Skeletal muscle cell (primary cell): ENCODE measurements at places on chromosomes 13 and 19.

DNA sequence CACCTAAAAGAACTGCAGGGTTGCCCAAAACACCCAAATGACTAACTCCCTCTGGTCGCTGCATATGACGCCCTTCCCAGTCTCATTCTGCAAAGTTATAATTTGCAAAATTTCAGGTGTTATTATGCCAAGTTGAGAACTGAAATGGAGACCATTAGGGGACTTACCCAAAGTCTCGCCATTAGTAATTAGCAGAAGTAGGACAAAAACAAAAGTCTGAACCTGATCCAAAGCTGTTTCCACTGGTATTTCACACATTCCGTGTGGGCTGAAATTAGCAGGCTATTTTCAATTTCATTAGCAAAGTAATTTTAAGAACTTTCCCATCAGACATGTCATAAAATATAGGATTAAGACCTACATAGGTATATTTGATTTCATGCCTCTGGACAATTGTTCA is 6.8 kb downstream of the RUBCNL start:
- no peak for DNase-seq

GRCh38 chr13:94020833-94021232 is 458.6 kb downstream of the DCT start:
- peak; percentile 10 for DNase-seq

DNA sequence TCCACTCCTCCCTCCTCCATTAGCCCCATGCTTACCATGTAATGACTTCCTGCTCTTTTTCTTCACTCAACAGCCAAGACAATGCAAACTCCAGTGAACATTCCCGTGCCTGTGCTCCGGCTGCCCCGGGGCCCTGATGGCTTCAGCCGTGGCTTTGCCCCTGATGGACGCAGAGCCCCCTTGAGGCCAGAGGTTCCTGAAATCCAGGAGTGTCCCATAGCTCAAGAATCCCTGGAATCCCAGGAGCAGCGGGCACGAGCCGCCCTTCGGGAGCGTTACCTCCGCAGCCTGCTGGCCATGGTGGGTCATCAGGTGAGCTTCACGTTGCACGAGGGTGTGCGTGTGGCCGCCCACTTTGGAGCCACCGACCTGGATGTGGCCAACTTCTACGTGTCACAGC is 2.9 kb upstream of the PPP1R37 start:
- DNase-seq, result no peak

GRCh38 chr19:4831304-4831978 is at the start of gene TICAM1:
TICAM1 (minus strand) TSS chr19:4831712; CDS start chr19:4818377, 13,335 bp downstream.
- no peak for DNase-seq
